SJSA1 (cell line): ENCODE measurements at places on chromosomes 12 and 14. TPM values are rescaled to one million over a fixed set of nuclear protein-coding genes. Genes with fewer than 3 reads are reported as not detected.

GRCh38 chr14:98101323-98101722 lies 1170.7 kb downstream of the BCL11B start:
- H3K36me3 ChIP-seq: no peaks in the 10 kb centered on the region
- no peaks in the 10 kb centered on the region for H3K27me3 ChIP-seq
- no peak overlapping the region for H3K27ac ChIP-seq
- H3K4me1 ChIP-seq: no peaks in the 10 kb centered on the region
- no peak overlapping the region for H3K4me3 ChIP-seq

DNA sequence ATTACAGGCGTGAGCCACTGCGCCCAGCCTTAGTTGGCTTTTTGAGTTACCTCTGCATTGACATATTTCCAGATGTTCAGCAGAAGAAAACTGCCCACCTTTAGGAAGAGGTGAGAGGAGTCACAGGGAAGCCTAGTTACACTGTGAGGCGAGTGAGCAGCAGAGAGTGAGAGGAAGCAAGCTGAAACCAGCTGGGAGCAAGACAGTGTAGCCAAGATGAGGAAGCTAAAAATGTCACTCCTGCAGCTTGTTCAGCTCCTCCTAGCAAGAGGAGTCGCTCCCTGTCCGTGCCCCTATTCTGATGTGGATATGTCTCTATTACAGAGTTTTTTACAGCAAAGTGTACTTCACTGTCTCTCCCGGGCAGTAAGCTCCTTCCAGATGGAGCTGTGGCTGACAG lies 127.6 kb downstream of the GXYLT1 start:
- no peaks in the 10 kb centered on the region for H3K36me3 ChIP-seq
- H3K27ac ChIP-seq: no peak overlapping the region
- no peak for DNase-seq
- H3K27me3 ChIP-seq: no peaks in the 10 kb centered on the region

- H3K4me3 ChIP-seq: no peak overlapping the region
- peak; percentile 81 for DNase-seq
- no peaks in the 10 kb centered on the region for H3K27me3 ChIP-seq
- peaks cover 61% of the 10 kb centered on the region for H3K36me3 ChIP-seq
- peaks cover 24% of the 10 kb centered on the region for H3K4me1 ChIP-seq
Observed at GRCh38 chr14:22572562-22573058, 16.4 kb downstream of the DAD1 start.

- H3K4me3 ChIP-seq: no peak overlapping the region
- no peak for DNase-seq
- H3K27ac ChIP-seq: no peak overlapping the region
- no peaks in the 10 kb centered on the region for H3K36me3 ChIP-seq
- no peaks in the 10 kb centered on the region for H3K4me1 ChIP-seq
- H3K27me3 ChIP-seq: no peaks in the 10 kb centered on the region
Observed at GRCh38 chr12:67784831-67785230, 136.3 kb downstream of the DYRK2 start.

GRCh38 chr14:94062344-94062940 lies 18.6 kb downstream of the DDX24 start:
- peak; percentile 52 for DNase-seq
- H3K4me1 ChIP-seq: peaks cover 20% of the 10 kb centered on the region
- H3K36me3 ChIP-seq: peaks cover 54% of the 10 kb centered on the region
- peak overlapping the region; percentile 70 for H3K27ac ChIP-seq

DNA sequence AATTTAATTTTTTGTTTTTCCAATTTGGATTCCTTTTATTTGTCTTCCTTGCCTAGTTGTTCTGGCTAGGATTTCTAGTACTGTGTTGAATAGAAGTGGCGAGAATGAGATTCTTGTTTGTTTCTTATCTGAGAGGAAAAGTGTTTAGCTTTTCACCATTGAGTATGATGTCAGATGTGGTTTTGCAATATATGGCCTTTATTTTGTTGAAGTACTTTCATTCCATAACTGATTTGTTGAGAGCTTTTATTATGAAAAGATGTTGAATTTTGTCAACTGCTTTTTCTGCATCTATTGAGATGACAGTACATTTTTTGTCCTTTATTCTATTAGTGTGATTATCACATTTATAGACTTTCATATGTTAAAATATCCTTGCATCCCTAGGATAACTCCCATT lies 462.0 kb downstream of the CCDC91 start:
- H3K36me3 ChIP-seq: no peaks in the 10 kb centered on the region
- no peak overlapping the region for H3K27ac ChIP-seq
- no peak for DNase-seq

DNA sequence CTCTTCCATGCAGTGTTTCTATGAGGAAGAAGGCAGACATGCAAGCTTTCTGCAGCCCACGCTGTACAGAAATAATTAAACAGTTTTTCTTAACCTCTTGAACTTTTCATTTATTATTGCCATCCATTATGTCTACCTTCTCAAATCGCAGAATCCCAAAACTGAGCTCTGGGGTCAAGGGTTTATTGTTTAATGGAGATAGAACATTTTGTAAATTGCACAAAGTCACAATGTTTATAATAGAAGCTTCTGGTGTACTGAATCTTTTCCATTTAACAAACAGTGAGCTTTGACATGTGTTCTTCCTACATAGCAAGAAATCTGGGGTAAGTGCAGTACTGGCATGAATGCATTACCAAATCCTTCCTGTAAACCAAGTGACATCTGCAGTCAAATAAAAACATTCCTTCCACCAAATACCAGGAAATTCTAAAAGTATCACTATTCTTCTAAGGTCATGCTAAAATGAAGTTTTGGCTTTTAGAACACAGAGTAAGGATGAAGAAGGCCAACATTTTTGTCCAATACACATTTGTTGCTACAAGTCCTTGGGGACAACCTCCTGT lies 385.3 kb upstream of the DDHD1 start:
- no peak overlapping the region for H3K4me3 ChIP-seq
- H3K27ac ChIP-seq: no peak overlapping the region
- no peaks in the 10 kb centered on the region for H3K27me3 ChIP-seq
- no peak for DNase-seq
- no peaks in the 10 kb centered on the region for H3K36me3 ChIP-seq

DNA sequence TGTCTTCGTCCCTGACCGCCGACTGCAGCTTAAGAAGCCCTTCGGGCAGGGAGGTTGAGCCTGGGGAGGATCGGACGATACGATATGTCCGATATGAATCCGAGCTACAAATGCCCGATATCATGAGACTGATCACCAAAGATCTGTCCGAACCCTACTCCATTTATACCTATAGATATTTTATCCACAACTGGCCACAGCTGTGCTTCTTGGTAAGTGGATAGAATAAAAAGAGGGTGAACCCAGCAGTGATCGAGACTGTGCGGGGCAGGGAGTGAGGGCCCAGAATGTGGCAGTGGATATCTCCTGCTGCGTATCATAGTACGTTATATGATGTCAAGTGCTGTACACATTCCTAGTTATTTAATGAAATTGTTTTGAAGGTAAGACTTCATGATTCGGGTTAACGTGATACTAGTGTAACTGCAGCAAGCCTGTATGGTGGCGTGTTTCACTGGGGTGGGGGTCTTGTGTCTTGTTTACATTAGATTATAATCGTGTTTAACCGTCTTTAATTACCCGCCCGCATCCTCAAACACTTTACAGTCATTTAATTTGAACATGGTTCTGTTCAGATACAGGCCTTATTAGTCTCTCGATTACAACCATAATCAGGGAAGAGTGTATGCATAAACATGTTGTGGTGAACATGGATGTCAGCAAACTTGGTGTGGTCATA lies 1.3 kb downstream of the NAA30 start:
- no peaks in the 10 kb centered on the region for H3K27me3 ChIP-seq
- H3K27ac ChIP-seq: no peak overlapping the region
- H3K4me1 ChIP-seq: peaks cover 6% of the 10 kb centered on the region
- H3K4me3 ChIP-seq: peak overlapping the region; percentile 86
- peaks cover 26% of the 10 kb centered on the region for H3K36me3 ChIP-seq
- no peak for DNase-seq

GRCh38 chr14:28375295-28375694 lies 391.3 kb upstream of the FOXG1 start:
- no peak overlapping the region for H3K27ac ChIP-seq
- no peak overlapping the region for H3K4me3 ChIP-seq
- DNase-seq: peak; percentile 7

GRCh38 chr12:108772891-108773797 lies 41.8 kb upstream of the CORO1C start:
- H3K36me3 ChIP-seq: no peaks in the 10 kb centered on the region
- H3K27me3 ChIP-seq: no peaks in the 10 kb centered on the region
- DNase-seq: no peak
- H3K4me1 ChIP-seq: no peaks in the 10 kb centered on the region
- no peak overlapping the region for H3K4me3 ChIP-seq

NINJ2 gene
- total RNA-seq: not detected in 2 replicates

SLC2A3 gene
- total RNA-seq: 9.9 and 13.7 TPM in 2 replicates
